ENCODE measurements at places on chromosomes 7 and 10.

DNA sequence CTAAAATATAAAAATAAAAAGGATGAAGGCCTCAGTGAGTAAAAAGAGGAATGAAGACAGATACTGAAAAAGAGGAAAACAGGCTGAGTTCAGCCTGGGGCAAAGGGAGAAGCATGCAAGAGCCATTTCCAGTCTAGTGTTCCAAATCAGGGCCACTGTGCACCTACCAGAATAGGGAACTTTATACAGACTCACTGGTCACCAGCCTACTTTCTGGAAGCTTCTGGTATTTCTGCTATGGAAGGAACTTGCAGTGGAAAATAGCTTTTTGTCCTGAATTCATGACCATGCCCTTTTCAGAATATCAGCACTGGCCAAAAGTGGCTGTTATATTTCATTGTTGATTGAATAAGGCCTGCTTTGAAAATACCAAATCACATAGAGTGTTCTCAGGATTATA, 28.8 kb downstream of the ABRAXAS2 start:
- DNase-seq, result no peak

DNA sequence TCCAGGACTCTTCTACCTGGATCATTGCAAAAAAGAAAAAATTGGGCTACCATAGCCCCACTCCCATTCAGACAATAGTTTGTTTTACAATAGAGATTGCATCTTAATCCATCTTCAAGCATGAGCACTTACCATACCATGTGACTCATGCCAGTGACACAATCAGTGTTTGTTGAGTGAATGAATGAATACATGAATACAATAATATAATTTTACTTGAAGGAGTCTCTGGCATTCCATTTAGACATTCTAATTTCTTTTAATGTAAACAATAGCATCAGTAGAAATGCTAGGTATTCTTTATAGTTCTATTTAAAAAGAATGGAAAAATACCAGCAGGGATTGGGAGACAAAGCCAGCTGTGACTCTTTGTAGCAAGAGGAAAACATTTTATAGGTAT, 141.6 kb upstream of the AKR1E2 start:
- no peak for DNase-seq

GRCh38 chr7:35760143-35760745, 40.6 kb upstream of the SEPTIN7 start:
- DNase-seq, result no peak

DNA sequence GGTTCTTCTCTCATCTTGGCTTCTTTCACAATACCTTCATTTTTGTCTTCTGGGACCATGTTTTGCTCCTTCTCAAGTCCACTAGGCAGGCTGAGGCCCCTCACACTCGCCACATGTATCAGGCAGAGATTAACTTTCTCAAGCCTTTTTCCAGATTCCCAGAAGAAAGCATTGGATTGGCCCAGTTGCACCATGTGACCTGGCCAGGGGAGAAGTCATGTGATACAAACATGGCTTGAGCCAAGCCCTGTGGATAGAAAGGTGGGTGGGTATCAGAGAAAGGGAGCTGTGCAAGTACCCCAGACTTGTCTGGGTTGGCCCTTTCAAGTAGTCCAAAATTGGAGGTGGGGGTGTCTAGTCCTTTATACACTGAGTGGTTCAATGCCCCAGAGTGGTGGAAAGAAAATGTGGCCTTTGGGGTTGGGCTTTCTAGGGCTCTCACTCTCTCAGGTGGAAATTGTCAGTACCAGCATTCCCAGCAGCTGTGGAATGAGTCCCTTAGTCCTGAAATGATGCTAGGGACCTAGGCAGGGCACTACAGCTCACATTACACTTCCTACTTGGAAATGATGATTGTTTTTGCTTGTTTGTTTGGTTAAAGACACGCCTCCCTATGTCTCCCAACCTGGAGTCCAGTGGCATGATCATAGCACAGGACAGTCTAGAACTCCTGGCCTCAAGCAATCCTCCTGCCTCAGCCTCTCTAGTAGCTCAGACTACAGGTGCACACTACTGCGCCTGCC, 36.9 kb upstream of the C10orf67 start:
- no peak for DNase-seq

DNA sequence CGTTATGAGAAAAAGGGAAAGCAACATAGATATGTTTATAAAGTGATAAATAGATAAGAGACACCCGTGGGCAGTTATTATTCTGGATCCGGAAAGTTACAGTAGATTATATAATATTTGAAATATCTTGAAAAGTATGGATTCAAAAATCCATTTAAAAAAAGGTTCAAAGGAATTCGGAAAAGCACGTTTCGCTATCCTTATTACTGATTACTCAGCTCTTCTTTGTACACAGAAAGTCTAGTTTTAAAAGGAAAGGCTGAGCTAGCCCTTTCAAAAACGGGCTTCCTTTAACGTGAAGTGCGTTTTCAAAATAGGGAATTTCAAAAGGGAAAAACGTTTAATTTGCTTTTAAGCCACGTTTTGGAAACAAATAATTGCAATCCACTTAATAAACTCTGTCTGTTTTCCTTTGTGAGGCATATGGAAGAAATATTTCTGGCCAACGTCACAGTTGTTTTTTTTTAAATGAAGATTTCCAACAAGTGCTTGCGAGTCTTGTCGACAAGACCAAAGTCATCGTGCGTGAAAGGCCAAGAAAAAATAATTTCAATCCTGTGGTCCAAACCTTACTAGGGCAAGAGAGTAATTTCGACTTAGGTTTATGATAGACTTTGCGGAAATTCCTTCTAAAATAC, 2.2 kb upstream of the SKIDA1 start:
- DNase-seq, result no peak

DNA sequence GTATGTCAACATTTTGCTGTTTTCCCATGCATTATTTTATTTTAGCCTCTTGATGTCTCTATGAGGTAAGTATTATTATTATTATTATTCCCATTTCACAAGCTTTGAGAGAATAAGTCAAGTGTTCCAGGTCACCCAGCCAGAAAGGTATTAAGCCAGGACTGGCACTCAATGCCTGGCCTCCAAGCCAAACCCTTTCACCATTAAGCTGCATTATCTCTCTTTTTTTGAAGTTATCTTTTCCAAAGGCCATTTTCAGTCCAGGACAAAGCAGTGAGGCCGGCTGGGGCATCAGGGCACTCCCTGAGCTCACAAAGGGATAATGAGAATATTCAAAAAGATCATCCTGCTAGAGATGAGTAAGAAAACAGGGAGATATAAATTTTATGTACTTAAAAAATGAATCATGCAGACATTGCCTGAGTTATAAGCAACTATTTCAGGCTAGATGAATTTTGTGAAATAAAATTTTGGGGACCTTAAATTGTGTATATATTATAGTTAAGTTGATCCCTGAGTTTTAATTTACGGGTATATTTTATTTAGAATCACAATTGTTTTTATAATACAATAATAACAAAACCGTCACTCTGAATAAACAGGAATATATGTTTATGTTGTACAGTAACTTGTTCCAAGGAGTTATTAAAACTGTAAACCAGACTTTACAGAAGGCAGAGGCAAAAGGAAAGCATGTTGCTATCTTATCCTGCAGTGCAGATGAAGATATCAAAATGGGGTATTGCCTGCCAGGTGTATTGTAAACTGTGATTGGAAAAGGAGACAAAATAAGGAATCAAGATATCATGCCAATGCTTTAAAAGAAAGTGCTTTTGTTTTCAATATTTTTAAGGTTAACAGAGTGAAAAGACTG, 51.3 kb upstream of the CAV2 start:
- DNase-seq, result no peak

DNA sequence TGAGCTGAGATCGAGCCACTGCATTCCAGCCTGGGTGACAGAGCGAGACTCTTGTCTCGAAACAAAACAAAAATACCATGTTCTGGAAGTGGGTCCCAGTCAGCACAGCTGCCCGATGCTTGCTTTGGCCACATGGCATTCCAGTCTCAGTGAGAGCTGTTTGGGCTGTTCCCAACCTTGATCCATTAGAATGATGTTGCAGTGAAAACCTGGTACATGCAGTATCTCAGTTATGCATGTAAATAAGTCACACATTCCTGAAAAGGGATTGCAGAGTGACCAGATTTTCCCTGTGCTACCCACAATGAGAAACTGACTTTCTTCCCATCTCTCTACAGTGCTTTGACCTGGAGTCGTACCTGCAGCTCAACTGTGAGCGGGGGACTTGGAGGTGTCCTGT, 15.4 kb downstream of the ZMIZ2 start:
- no peak for DNase-seq

GRCh38 chr7:40536421-40536820, 401.6 kb downstream of the SUGCT start:
- no peak for DNase-seq

DNA sequence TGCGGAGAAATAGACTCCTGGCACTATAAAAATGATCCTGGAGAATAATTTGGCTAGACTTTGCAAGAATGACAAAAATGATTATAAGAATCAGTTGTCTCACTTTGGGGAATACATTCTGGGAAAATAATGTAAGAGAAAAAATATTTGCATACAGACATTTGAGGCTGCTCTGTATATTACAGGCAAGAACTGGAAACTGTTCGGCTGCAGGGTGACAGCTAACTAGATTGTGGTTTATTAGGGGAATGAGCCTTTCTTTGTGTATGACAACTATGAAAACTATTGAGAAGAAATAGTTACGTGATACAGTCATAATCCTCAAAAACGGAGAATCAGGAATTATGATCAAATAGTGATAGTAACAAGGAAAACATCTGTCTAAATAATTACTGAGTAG, 8.6 kb downstream of the TRIM56 start:
- DNase-seq, result no peak

DNA sequence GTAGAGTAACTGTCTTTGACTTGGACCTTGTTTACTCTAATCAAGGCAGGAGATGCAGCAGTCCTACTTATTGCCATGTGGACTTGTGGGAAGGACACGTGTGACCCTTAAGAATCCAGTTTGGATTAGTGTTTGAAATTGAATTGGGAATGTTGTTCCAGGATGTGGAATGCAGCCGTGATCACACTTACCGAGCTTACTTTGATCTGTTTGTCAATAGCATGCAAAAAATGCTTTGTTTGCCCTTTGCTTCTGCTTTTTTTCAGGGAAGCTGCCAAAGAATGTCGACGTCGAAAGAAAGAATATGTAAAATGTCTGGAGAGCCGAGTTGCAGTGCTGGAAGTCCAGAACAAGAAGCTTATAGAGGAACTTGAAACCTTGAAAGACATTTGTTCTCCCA, 84.7 kb downstream of the CREM start:
- no peak for DNase-seq

DNA sequence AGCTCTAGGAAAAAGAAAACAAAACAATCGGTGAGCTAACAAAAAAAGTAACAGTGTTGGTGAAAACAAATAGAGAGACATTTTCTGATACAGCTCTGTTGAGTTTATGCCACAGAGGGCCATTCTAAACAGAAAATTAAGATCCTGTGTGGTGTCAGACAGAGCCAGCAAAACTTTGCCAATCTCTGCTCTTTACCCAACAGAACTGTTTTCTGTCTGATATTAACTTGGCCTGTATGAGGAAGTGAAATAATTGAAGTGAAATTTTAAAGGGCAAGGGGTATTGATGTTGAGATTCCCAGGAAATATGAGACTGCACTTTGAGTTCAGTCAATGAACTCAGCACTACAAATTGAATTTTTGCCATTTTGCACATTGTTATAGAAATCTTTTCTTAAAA, 101.0 kb downstream of the AOAH start:
- no peak for DNase-seq

GRCh38 chr7:126411032-126411820, 841.5 kb downstream of the GRM8 start:
- DNase-seq, result no peak

GRCh38 chr7:65233409-65234034, 140.1 kb upstream of the ZNF92 start:
- no peak for DNase-seq

GRCh38 chr10:124048371-124049290, 44.8 kb downstream of the CHST15 start:
- DNase-seq, result no peak

DNA sequence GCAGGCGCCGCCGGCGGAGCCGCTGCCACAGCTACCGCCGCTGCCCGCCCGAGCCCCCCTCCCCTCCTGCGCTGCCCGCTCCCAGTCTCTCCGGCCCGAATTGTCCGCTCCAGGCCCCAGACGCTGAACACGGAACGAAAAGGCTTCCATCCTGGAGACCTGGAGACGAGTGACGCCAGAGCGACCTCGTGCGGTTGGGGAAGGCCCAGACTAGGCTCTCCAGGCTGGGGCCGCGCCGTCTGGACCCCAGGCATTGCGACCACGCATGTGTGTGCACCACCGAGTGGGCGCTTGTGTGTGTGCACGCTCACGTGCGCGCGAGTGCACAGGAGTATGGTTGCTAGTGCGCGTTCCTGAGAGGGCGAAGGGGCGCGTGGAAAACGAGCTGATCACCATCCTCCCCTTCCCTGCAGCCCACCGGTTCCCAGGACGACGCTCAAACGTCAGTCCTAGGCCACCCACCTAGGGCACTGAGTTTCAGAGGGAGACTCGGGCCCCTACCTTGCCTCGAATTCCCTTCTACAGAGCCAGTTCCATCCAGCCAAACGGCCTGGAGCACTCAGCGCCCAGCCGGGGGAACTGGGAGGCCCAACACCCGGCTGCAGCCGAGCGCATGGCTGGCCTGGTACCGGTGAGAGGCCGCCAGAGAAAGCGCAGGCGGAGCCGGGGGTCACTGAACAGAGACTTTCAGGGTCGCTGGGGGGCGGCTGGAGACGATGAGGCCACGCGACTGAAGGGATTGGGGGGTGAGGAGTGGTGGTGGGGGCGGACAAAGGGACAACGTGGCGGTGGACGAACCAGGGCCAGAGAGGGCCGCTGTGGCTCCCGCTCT, 11.6 kb downstream of the LBX1 start:
- DNase-seq, result no peak

DNA sequence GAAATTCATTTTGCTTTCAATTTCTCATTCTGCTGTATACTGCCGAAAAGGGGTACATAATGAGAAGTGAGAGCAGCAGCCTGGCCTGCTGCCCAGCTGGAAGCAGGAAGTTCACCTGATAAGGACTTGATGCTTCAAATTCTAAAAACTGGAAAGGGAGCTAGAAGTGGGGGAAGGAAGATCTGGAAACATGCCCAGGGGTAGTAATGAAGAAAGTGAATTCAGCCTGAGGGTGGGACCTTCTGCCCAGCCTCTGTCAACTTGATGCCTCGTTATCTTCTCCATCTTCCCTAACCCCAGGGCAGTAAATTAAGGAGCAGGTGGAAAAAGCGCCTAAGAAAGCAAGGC, 69.4 kb downstream of the ARMH3 start:
- DNase-seq, result no peak

Data from stimulated activated CD4-positive, alpha-beta T cell treated with anti-CD3 and anti-CD28 coated beads, TNF-alpha, amount 100 ng/mL, for 48 hours (primary cell).